ENCODE measurements at places on chromosomes 16 and 17. TPM values are rescaled to one million over a fixed set of nuclear protein-coding genes. Genes with fewer than 3 reads are reported as not detected.

BCO1 gene
- total RNA-seq, result 0.74 TPM

ITGAL gene
- total RNA-seq, result 127 TPM

OR4D1 gene
- total RNA-seq, result not detected

HYDIN gene
- 19.5 TPM for total RNA-seq

MGAT5B gene
- total RNA-seq, result 1.3 TPM

NOXO1 gene
- total RNA-seq, result 1.7 TPM

KRT17 gene
- total RNA-seq, result 2.6 TPM

CTRB2 gene
- total RNA-seq, result 0.44 TPM

FBXO39 gene
- total RNA-seq, result not detected

ARL5C gene
- total RNA-seq, result not detected

CCDC78 gene
- total RNA-seq, result 26.1 TPM

GPR179 gene
- 0.15 TPM for total RNA-seq

HBM gene
- total RNA-seq, result not detected

VAT1L gene
- total RNA-seq, result 0.38 TPM

CRHR1 gene
- total RNA-seq, result not detected

CD300LG gene
- 5.7 TPM for total RNA-seq

RDM1 gene
- not detected for total RNA-seq

EFCAB5 gene
- 1.8 TPM for total RNA-seq

C16orf92 gene
- total RNA-seq, result not detected

Measured in lower lobe of right lung (tissue), 2 donors.